ENCODE measurements at places on chromosomes 3 and 15.

GRCh38 chr3:13123765-13124164, 50.5 kb upstream of the IQSEC1 start:
- DNase-seq = no peak

DNA sequence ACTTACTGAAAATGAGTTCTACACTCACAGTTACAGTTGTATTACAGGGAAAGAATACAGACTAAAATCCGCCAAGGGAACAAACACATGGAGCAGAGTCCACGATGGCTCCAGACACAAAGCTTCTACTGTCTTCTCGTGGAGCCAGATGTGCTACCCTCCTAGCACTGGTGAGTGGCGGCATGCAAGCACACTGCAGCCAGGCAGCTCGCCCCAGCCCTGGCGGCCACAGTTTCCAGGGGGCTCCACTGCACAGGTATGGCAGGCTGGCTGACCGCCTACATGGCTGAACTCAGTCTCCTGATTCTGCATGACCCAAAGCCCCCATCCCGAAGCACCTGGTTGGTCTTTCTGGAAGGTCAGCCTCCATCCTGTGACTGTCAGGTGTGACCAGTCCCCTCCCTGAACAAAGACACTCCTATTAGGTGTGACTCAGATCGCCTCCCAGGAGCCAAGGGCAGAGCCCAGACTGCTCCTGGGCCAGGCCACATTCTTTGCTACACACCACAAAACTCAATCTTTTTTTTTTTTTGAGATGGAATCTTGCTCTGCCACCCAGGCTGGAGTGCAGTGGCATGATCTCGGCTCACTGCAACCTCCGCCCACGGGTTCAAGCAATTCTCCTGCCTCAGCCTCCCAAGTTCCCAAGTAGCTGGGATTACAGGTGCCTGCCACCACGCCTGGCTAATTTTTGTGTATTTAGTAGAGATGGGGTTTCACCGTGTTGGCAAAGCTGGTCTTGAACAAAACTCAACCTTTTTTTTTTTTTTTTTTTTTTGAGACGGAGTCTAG, 51.5 kb downstream of the CFAP92 start:
- no peak for DNase-seq

GRCh38 chr15:101684384-101684783, 32.2 kb upstream of the TM2D3 start:
- DNase-seq = no peak

DNA sequence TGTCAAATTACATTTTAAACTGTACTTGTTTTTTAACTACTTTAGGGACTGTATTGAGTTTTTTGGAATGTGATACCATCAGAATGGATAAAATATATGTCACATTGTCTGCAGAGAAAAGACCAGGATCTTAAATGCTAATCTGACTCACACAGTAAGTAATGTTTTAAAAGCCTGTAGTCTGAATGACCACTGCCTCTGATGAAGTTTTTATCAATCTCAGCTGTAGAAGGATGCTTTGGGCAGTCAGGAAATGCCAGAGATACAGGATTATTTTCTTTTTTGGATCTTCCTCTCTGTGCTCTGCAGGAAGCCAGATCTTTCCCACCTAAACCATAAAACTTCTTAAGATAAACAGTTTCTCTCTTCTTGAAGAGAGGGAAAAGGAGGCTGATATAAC, 73.1 kb upstream of the PRTG start:
- DNase-seq = no peak

GRCh38 chr3:104514371-104514770, 852.3 kb upstream of the ALCAM start:
- DNase-seq = no peak

DNA sequence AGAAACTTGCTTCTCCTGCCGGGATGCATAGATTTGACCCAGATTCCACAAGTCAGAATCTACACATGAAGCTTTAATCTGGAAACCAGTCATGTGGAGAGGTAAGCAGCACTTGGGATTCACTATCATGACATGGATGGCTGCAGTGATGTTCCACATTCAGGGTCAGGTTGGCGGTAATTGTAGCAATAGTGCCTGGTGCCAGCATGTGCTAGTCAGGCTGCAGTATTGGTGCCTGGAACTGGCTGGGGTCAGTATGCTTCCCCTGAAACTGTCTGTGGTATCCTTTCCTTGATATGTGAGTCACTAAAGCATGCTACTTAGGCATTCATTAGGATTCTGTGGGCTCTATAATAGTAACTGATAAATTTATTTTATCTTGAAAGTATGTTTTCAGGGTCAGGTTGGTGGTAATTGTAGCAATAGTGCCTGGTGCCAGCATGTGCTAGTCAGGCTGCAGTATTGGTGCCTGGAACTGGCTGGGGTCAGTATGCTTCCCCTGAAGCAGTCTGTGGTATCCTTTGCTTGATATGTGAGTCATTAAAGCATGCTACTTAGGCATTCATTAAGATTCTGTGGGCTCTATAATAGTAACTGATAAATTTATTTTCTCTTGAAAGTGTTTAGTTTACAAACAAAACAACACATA, 1439.2 kb downstream of the ZPLD1 start:
- DNase-seq = no peak

DNA sequence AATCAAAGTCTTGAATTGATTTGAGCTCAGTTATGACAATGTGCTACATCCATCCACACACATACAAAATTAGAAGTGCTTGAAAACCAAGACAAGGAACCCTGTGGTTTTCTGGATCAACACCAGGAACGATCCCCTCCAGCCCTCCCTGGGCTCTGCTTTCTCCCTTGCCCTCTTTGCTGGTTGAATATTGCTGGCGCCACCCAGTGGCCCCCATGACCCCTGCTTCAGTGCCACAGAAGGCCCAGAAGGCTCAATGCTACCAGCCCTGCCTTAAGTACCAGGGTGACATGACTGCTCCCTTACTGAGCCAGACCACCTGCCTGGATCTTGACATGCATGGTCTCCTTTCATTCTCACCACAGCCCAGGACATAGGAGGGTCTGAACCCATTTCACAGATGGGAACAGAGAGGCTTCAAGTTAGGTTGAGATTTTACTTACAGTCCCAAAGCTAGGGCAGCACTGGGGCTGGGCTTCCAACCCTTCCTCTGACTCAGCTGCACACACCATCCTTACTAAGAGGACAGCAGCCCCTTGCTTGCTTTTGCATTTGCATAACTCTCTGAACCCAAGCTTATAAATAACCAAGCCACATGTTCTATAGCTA, 15.0 kb downstream of the IL12A start:
- no peak for DNase-seq

DNA sequence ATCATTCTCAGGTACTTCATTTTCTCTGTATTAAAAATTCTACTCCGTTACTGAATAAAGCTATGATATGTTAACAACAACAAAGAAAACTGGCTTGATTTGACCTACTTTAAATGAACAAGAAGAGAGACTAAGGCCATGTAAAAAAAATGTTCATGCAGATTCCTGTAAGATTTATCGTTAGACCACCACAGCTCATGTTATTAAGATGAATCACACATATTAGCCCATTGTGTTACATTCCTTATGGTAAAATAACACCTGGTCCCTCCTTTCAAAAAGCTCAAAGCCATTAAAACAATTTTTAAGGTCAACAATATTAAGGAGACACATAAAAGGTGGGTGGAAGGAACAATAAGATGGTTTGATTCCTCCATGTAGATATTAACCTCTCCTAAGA, 6.3 kb downstream of the THOC7 start:
- DNase-seq = no peak

GRCh38 chr3:167851171-167851570, 115.7 kb downstream of the SERPINI1 start:
- no peak for DNase-seq

- DNase-seq = no peak
These were observed at the start of gene CMTM7 for GRCh38 chr3:32391643-32392535. TSS of gene CMTM7 (plus strand) at chr3:32391853. CDS start at chr3:32391907, 54 bp downstream.

DNA sequence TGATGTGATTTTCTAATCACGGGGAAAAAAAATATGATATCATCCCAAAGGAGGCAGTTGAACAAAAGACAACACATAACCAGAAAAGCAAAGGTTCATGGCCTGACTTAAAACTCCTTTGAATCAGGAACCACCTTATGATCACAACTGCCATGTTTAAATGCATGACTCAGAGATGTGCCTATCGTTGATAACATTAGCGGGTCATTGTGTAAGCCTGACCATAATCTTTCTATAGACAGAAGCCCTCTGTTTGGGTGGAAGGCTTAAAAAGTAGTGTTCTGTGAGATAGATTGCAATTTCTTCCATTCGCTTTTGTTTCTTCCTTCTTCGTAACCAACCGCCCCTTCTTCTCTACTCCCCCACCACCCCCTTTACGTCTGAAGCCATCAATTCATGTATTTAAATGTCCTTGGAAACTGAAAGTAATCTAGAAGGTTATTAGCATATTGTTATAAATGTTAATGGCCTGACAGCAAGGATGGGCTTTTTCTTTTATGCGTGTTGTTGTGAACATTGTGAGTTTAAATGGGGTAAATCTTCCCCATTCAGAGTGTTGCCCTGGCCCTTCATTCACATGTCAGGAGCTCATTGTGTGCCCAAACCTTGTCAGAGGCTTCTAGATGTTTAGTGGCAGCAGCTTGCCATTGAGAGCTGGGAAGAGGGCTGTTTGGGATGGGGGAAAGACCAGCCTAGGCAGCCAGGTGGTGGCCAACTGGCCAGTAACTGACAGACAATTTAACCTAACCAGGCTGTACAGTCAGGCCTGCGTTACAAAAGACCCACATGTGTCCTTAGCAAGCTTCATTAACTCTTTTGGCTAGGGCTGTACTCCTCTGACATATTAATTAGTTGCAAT, 64.5 kb downstream of the EPHA3 start:
- no peak for DNase-seq

DNA sequence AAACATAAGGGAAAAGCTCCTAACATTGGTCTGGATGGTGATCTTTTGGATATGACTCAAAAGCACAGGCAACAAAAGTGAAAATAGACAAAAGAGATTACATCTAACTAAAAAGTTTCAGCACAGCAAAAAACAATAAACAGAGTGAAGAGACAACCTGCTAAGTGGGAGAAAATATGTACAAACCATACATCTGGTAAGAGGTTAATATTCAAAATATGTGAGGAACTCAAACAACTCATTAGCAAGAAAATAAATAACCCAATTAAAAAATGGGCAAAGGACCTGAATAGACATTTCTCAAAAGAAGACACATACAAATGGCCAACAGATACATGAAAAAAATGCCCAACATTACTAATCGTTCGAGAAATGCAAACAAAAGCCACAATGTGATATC, 19.0 kb upstream of the NR1I2 start:
- no peak for DNase-seq

- DNase-seq = no peak
These were observed 220.3 kb downstream of the ATP8B4 start for GRCh38 chr15:49898575-49899283.

DNA sequence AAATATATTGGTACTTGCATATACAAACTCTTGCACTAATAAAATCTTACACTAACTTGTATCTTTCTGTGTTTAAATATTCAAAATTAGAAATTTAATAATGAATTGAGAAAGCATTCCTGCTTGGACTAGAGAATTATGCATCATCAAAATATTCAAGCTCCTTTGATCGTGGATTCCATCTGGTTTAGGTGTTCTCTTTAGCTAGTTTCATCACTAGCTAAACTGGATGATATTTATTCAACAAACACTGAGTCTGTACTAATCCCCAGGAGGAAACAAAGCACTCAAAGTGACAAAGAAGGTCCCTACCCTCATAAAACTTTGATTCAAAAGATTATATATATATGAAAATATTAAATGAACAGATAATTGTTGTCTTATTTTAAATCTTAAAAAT, 1360.9 kb upstream of the ALCAM start:
- DNase-seq = no peak

GRCh38 chr15:62059816-62060112, 483 bp downstream of the VPS13C start:
- DNase-seq = peak; percentile 72

GRCh38 chr3:44712455-44713075, at the start of gene ZNF502:
TSS of gene ZNF502 (plus strand) at chr3:44712660. CDS start at chr3:44720262, 7,602 bp downstream.
- DNase-seq = no peak

GRCh38 chr15:81411969-81412633, 38.1 kb upstream of the TMC3 start:
- DNase-seq = no peak

DNA sequence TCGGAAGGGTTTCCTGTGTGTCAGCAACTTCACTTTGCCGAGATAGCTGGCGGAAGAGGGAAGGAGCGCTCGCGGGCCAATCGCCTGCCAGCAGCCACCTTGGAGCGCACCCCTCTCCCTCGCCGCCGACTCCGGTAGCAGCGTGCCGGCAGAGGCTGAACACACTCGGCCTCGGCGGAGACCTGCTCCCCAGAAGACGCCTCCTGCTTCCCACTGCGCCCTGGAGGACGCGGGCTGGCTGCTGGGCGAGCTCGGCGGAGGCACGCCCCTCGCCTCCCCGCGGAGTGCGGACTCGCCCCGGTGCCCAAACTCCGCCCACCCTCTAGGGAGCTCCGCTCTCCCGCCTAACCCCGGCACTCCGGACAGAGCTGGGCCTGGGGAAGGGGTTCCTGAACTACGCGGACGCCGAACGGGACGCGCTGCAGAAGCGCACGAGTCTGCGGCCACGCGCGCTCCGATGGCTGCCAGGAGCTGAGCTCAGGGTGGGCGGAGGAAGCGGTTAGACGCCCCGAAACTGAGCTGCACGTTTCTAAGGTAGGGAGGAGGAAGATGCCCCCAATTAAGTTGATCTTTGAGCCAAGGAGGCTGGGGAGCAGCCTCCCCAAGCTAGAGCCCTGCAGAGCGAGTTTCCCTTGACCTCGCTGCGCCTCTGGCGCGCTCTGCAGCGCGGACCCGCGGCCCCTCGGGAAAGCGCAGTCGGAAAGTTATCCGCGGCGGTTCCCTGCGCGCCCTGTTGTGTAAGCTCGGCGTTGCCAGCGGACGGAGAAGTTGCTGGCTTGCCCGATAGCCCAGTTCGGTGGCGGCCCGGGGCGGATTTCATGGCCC, at the start of gene P2RY1:
TSS of gene P2RY1 (plus strand) at position 356 of the 825 bp plus-strand sequence. CDS start 652 bp downstream, outside the sequence.
- DNase-seq = peak; percentile 57

- no peak for DNase-seq
These were observed 14.0 kb downstream of the ARPP21 start for GRCh38 chr3:35653347-35653746.

GRCh38 chr3:115706311-115706829, 83.1 kb downstream of the GAP43 start:
- no peak for DNase-seq

DNA sequence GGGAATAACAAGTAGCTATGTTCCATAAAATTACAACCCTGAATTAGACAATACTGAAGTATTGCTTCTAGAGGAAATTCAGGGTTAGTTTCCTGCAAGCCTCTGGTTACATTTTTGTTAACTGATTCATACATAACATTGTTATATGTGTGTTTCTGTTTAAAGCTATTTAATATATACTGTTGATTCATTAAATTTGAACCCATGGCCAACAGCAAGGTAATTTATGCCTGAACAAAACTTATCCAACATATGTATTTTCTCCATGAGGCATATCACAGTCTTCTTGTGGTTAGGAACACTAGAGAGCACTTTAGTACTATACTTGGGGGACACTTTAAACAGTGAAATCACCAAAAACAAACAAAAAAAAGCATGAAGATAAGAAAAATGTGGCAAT, 47.7 kb upstream of the PTX3 start:
- no peak for DNase-seq

- DNase-seq = no peak
These were observed 895.5 kb downstream of the ROBO2 start for GRCh38 chr3:77935418-77935817.

Measured in GM12878 (cell line).